ENCODE measurements at places on chromosomes 13 and 19. TPM values are rescaled to one million over a fixed set of nuclear protein-coding genes. Genes with fewer than 3 reads are reported as not detected.

GRCh38 chr13:105442040-105442439 lies 1093.4 kb downstream of the EFNB2 start:
- peaks cover 2% of the 10 kb centered on the region for H3K4me1 ChIP-seq
- no peak overlapping the region for H3K4me3 ChIP-seq
- no peak for DNase-seq
- H3K27ac ChIP-seq = peak overlapping the region; percentile 52

NXNL1 gene
- polyA plus RNA-seq = not detected

ATXN8OS gene
- not detected for polyA plus RNA-seq

- no peaks in the 10 kb centered on the region for H3K36me3 ChIP-seq
These were observed 483.0 kb upstream of the NBEA start for GRCh38 chr13:34458756-34459715.

GRCh38 chr13:53920916-53921315 lies 892.3 kb downstream of the OLFM4 start:
- H3K4me3 ChIP-seq = no peak overlapping the region
- DNase-seq = no peak
- H3K36me3 ChIP-seq = no peaks in the 10 kb centered on the region
- H3K27ac ChIP-seq = no peak overlapping the region

- DNase-seq = no peak
- H3K27ac ChIP-seq = no peak within 1 kb of the TSS
- no peak within 1 kb of the TSS for H3K4me3 ChIP-seq
- no peaks in the 10 kb centered on the region for H3K36me3 ChIP-seq
- no peaks in the 10 kb centered on the region for H3K4me1 ChIP-seq
- no peaks in the 10 kb centered on the region for H3K27me3 ChIP-seq
These were observed at the start of gene SIGLEC6 for GRCh38 chr19:51531349-51532315. SIGLEC6 (minus strand) TSS chr19:51531670; CDS start chr19:51531648, 22 bp downstream.

KCNC3 gene
- 0.01 TPM for polyA plus RNA-seq

SPACA4 gene
- polyA plus RNA-seq = not detected

SNAPC2 gene
- 15.6 TPM for polyA plus RNA-seq

- no peaks in the 10 kb centered on the region for H3K27me3 ChIP-seq
- no peaks in the 10 kb centered on the region for H3K4me1 ChIP-seq
These were observed 75.7 kb downstream of the DPF1 start for GRCh38 chr19:38148337-38148736.

GRCh38 chr13:39926345-39926744 lies 270.9 kb downstream of the COG6 start:
- H3K4me1 ChIP-seq = no peaks in the 10 kb centered on the region
- H3K27me3 ChIP-seq = no peaks in the 10 kb centered on the region
- no peak overlapping the region for H3K4me3 ChIP-seq
- no peak for DNase-seq
- no peak overlapping the region for H3K27ac ChIP-seq

ZNF582 gene
- 3.0 TPM for polyA plus RNA-seq

DNA sequence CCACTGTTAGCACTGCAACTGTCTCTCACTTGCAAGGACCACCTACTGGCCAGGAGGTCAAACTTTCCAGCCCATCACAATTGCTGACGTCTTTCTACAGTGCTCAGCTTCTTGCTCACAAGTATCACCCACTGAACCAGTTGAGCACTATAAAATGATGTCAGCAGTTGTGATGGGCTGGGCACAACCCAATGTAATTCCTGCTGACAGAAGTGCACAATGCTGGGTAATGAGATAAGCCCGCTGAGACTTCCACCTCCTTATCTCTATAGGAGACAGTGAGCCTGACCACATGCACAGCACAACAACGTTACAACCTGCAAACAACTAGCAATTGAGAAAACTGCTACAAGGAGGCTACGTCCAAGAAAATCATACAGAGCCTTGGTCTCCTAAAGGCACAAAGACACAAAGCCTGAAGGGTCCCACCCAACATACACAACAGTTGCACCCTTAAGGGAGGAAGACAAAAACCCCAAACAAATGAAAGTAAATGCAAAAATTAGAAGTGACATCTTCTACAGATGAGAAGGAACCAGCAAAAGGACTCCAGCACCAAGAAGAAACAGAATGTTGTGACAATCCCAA lies 273.2 kb downstream of the LIG4 start:
- no peaks in the 10 kb centered on the region for H3K4me1 ChIP-seq
- H3K36me3 ChIP-seq = no peaks in the 10 kb centered on the region
- H3K27ac ChIP-seq = no peak overlapping the region
- no peak overlapping the region for H3K4me3 ChIP-seq

- no peaks in the 10 kb centered on the region for H3K36me3 ChIP-seq
- no peak overlapping the region for H3K4me3 ChIP-seq
- H3K27ac ChIP-seq = no peak overlapping the region
- DNase-seq = peak; percentile 39
- no peaks in the 10 kb centered on the region for H3K4me1 ChIP-seq
- H3K27me3 ChIP-seq = no peaks in the 10 kb centered on the region
These were observed 20.2 kb downstream of the LIG4 start for GRCh38 chr13:108195146-108195545.

PRSS57 gene
- not detected for polyA plus RNA-seq

DNA sequence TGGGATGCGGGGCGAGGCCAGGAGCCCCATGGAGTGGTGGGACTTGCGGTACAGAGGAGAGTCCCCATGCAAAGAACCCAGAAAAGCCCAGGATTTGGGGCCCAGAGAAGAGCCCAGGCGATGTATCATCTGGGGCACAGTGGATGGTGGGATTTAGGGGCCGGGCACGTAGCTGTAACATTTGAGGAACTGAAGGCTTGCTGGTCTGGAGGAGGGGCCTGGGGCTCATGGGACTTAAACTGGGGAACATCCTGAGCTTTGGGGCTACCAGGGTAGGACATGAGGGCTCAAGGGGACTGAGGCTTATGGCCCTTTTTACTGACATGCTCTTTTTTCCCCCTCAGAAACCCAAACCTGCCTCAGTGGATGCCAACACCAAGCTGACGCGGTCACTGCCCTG lies 13.5 kb downstream of the MED25 start:
- peaks cover 21% of the 10 kb centered on the region for H3K36me3 ChIP-seq
- H3K4me3 ChIP-seq = no peak overlapping the region
- no peak for DNase-seq
- H3K27me3 ChIP-seq = no peaks in the 10 kb centered on the region
- no peaks in the 10 kb centered on the region for H3K4me1 ChIP-seq

DNA sequence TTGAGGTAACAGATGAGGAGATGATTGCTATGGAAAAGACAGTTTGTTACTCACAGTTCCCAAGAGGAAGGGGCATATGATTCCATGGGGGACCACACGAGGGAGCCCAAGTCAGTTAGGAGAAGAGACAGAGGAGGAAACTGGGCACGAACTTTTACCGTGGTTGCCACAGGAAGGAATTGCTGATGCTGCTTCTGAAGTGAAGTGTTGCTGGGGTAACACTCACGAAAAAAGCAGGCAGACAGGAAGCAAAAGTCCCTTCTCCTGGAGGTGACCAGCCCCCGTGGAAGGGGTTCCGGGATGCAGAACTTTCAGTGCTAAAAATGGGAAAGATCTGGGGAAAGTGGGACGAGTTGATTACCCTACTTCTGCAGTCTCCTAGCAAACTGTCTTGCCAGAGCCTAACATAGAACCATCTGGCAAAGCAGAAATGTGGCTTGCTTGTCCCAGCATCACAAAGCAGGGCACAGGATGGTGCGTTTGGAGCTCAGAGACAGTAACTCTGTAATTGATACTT lies 35.4 kb upstream of the MAP3K10 start:
- no peak overlapping the region for H3K4me3 ChIP-seq
- H3K27ac ChIP-seq = no peak overlapping the region
- H3K4me1 ChIP-seq = no peaks in the 10 kb centered on the region
- H3K27me3 ChIP-seq = no peaks in the 10 kb centered on the region
- no peaks in the 10 kb centered on the region for H3K36me3 ChIP-seq
- peak; percentile 15 for DNase-seq

DNA sequence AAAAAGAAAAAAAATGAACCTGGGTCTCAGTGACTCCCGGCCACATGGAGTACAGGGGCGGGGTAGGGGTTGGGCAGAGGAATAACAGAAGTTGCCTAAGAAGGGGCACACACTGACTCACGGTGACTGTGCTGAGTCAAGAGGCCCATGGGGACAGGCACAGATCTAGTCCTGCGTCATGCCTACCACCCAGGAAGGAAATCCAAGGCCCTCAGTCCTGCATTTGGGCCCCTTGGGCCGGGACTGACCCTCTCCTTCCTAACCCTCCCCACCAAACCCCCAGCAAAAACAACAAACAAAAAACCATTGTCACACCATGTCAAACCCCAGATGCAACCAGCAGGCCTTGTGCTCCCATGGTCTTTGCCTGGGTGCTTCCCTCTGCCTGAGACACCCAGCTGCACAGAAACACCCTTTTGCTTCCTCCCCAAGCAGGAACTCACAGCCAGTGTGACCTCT lies 9.6 kb upstream of the NOTCH3 start:
- H3K4me1 ChIP-seq = peaks cover 6% of the 10 kb centered on the region
- peak overlapping the region; percentile 30 for H3K27ac ChIP-seq
- no peaks in the 10 kb centered on the region for H3K36me3 ChIP-seq
- no peak overlapping the region for H3K4me3 ChIP-seq

All from fibroblast of lung (primary cell).